ENCODE measurements at places on chromosomes 5 and 9.
A peak's percentile ranks its signal among the peaks of the same experiment; 100 is the strongest.

DNA sequence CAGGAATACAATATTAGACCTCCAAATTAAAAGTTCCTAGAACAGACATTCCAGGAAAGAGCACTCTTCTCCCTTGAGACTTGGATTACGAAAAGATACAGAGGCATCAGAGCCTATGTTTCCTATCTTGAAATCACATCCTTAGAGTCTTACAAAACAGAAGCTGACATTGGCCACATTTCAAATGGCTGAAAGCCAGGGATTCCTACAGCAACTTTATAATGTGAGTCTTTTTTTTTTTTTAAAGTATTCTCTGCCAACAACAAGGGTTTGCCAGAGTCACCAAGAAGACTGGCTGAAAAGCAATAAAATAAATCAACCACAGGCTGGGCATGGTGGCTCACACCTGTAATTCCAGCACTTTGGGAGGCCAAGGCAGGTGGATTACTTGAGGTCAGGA lies 63.1 kb downstream of the TRPM6 start:
- no peak for DNase-seq

- no peak for DNase-seq
Observed at GRCh38 chr5:169571355-169571754, 12.2 kb upstream of the SPDL1 start.

- peak; percentile 64 for DNase-seq
Observed at GRCh38 chr9:127561491-127562278, 50.4 kb upstream of the STXBP1 start.

DNA sequence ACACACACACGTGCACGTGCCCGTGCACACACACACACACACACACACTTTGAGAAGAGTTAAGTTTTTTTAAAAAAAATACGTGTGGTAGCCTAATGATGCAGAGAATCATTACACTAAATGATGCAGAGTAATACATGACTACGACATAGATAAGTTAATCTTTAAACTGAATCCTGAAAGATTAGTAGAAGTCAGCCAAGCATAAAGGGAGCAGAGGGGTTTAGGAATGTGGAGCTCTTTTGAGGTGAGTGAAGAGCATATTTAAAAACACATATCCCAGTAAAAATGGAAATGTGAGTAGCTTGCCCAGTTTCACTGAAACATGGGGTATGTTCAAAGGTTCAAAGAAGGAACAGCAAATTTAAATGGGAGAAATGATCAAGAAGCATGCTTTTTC lies 61.3 kb upstream of the TYRP1 start:
- no peak for DNase-seq

- no peak for DNase-seq
Observed at GRCh38 chr5:177526191-177526590, 9.4 kb upstream of the DDX41 start.

DNA sequence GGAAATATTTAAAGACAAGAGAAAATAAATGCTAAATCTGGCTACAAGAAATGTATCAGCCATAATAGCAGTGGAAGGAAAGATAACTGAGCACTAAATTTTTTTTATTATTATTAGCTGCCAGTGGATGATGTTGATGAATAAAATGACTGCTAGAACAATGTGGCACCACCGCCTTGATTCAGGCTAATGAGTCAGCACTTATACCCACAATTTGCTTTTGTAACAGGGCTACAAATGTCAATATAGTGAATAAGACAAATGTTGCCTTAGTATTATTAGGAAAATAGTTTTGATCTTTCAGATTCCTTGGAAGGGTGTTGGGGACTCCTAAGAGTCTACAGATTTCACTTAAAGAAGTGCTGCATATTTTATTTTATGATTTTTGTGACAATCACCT lies 555.2 kb upstream of the GRAMD2B start:
- DNase-seq = no peak

GRCh38 chr5:170757182-170757601 lies 26.3 kb upstream of the GABRP start:
- DNase-seq = no peak

- DNase-seq = no peak
Observed at GRCh38 chr5:32330126-32330971, 17.6 kb upstream of the MTMR12 start.

GRCh38 chr5:174145821-174146220 lies 100.3 kb downstream of the NSG2 start:
- DNase-seq = no peak

GRCh38 chr5:37002176-37002751 lies 125.7 kb downstream of the NIPBL start:
- no peak for DNase-seq

- DNase-seq = no peak
Observed at GRCh38 chr5:143913008-143913752, 101.2 kb downstream of the HMHB1 start.

GRCh38 chr5:1217596-1218206 lies 7.5 kb upstream of the SLC6A18 start:
- no peak for DNase-seq

GRCh38 chr5:81834021-81834660 lies 83.2 kb upstream of the SSBP2 start:
- DNase-seq = no peak

DNA sequence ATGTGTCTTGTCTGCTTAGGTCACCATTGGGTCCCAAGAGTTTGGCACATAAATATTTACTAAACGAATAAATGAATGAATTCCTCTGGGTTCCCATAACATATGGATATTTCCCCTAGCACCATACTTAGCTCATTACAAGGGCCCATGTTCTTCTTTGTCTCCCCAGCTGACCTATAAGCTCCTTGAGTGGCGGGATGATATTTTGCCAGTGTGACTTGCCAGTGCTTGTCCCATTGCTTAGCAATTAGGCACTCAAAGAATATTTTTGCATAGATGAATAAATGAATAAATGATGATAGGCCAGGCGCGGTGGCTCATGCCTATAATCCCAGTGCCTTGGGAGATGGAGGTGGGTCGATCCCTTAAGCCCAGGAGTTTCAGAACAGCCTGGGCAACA lies 16.9 kb upstream of the CTNNA1 start:
- DNase-seq = no peak

DNA sequence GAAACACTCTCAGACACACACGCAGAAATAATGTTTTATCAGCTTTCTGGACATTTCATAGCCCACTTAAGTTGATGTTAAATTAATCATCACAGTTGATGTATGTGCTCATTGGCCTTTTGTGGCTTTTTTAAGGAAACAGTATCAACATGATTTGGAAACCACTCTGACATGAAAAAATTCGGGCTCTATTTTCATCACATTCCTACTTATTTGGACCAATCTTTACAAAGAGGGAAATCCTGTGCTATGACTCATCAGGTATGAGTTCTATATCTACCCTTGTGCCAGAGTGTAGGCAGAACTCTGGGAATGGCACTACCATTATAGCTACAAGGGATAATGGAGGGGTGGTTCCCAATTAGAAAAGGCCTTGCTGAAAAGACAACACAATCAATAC lies 388.4 kb upstream of the PTGER4 start:
- DNase-seq = no peak

DNA sequence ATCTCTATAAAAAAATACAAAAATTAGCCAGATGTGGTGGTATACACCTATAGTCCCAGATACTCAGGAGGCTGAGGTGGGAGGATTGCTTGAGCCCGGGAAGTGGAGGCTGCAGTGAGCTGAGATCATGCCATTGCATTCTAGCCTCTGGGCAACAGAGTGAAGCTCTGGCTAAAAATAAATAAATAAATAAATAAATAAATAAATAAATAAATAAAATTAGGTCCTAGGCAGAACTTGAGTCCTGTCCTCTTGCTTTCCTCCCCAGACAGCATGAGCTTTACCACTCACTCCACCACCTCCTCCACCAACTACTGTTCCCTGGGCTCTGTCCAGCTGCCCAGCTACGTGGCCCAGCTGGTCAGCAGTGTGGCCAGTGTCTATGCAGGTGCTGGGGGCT lies 31.6 kb upstream of the SPZ1 start:
- DNase-seq = no peak

DNA sequence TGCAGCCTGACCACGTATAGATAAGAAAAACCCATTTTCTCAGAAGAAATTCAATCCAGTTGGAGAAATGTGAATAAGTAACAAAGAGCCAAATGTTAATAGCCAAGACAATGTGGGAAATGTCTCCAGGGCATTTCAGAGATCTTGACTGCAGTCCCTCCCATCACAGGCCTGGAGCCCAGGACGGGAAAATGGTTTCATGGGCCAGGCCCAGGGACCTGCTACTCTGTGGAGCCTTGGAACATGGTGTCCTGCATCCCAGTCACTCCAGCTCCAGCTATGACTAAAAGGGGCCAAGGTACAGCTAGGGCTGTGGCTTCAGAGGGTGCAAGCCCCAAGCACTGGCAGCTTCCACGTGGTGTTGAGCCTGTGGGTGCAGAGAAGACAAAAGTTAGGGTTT lies 490.0 kb downstream of the CYLC2 start:
- no peak for DNase-seq

DNA sequence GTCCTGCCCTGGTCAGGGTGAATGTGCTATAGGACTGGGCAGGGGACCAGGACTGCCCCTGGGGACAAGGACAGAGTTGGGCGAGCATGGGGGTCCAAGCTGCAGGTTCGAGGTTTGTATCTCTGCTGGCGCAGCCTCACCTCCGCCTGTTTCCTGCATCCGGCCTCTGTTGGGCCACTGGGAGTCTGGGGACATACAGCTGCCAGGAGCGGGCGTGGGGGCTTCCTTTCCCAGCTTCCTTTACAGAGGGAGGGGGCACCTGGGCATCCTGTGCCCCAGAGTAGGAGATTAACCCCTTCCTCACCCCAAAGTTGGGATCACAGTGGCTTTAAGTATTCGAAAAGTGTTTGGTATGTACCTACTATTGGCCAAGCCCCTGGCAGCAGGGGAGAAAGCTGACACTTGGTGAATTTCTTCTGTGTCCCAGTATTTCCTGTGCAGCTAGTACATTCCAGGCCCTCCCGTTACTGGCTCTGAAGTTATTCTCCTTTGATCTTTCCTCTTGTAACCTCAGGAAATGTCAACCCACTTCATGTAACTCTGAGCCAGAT lies 19.0 kb downstream of the OLFML2A start:
- no peak for DNase-seq

DNA sequence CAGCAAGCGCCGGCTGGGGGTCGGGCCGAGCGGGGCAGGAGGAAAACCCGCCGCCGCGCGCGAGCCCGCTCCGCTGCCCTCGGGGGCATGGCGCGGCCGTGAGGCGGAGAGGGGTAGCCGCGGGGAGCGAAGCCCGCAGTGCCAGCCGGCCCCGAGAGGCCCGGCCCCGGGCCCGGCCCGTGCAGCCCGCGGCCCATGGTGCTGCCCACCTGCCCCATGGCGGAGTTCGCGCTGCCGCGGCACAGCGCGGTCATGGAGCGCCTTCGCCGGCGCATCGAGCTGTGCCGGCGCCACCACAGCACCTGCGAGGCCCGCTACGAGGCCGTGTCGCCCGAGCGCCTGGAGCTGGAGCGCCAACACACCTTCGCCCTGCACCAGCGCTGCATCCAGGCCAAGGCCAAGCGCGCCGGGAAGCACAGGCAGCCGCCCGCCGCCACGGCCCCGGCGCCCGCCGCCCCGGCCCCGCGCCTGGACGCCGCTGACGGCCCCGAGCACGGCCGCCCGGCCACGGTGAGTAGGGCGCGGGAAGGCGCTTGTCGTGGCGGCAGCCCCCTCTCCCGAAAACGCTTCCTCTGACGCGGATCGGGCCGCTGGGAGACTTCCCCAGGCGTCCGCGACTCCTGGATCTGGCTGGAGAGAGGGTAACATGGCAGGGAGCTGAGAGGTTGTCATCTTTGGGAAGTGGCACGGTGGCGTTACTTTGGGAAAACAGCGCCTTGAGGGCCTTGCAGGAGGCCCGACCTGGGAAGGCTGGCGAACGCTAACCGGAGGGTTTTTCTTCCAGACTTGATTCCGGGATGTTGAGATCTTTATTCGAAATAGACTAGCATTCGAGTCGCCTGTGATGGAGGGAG lies 523 bp downstream of the MAML1 start:
- DNase-seq = no peak

GRCh38 chr9:131942146-131942720 lies 137.4 kb downstream of the MED27 start:
- DNase-seq = no peak

DNA sequence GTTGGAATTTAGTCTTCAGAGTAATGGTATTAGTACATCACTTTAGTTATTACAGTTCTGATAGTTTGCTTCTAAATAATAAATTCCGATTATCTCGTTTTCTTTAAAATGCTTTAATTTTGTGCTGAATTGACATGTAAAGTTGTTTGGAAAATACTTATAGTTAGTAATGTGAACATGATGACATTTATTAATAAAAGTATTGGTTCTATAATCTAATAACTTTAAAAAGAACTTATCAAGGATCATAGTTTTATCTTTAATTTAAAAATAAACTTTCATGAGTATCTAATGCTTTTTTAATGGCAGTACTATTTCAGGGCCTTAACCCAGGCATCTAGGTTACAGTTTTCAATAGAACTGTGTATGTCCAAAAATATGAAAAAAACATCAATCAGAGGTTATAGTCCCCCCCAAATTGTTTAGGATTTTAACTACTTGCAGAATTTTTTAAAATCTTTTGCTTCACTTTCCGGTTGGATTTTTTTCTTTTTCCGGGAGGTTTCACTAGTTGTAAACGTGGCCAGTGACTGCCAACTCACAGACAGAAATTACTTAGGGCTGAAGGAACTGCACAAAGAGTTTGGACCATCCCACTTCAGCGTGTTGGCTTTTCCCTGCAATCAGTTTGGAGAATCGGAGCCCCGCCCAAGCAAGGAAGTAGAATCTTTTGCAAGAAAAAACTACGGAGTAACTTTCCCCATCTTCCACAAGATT lies 680 bp downstream of the GPX8 start:
- DNase-seq = no peak

DNA sequence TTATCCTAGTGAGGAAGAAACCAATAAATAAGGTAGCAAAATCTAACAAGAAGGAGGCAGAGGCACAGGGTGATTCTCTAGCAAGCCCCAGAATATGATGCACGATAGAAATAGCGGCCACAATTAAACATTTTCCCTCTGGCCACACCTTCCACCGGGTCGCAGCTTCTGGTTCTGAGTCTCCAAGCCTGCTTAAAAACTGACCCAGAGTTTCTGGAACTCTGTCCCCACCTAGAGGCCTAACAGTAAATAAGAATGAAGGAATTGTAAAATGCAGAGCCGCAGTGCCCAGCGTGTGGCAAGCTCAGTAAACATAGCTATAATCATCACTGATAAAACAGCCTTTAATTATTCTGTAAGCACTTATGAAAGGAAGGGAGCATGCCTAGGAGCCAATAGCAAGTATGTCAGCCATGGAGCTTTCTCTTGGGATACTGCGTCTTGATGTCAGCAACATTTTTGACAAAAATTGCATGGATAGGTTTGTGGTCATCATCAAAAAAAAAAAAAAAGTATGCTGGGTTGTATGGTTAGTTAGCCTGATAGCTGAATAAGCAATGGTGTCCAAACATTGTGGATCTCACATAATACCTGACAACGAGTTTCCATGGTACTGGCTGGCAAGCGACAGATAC lies 465.5 kb downstream of the DNAH5 start:
- no peak for DNase-seq

All from bone marrow (tissue), 2 donors.